ENCODE measurements at places on chromosomes 12 and 14.

DNA sequence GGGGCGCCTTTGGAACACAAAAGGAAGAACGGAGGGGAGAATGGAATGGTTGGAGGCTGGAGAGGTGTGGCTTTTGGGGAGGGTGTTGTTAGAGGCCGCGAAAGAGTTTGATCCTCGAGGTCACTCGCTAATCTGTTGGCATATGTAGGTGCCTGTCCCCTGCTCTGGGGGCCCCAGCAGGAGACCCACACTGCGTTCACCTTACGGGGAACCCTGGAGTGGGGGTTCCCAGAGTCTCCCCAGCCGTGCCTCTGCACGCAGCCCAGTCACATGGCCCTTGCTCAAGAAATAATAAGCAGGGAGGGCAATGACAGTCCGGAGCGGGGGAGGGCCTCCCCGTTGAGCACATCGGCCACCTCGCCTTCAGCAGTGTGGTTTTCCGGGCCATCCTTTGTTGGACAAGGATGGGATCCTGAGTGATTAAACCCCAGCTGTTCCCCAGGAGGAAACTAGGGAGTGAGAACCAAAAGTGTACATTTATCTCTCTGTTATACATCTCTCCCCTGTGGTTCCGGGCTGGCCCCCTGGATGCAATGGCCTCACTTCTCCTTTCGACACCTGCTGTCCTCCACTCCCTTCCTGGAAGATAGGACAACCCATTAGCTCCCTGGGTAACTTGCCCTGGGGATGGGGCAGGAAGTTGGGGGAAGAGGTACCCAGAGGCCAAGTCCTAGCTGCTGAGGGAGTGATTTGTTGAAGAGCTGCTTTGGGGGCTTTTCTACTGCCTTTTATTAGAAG is 1.3 kb downstream of the PLEKHG3 start:
- peak; percentile 82 for DNase-seq

DNA sequence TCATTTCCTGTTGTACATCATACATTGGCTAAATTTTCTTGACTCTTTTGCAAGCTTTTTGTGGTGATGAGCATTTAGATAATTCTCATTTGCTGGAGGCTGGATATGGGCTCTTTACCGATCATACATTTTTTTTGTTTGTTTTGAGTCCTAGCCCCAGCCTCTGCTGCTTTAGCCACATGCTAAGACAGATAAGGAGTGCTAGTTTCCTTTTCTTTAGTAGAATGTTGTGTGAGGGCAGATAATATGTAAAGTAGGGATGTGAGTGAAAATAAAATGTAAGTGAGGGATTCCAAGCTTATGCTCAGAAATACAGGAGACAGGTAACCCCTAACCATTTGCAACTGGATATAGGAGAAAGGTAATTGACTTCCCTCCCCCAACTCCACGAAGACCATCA is 405.7 kb downstream of the TRHDE start:
- no peak for DNase-seq

DNA sequence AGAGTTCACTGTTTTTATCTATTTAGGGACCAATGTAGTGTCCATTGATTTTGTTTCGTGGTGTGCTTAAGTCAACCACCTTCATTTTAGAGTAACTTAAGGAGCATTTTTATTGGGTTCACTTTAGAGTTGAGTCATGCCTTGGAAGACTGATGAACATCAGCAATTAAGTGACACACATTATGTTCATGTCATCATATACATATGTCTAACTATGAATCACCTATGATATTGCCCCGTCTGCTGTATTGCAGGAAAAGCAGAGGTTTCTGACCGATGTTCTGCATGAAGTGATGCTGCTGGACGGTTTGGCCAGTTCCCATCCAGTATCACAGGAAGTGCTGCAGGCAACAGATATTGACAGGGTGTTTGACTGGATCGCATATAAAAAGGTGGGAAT is 227.1 kb downstream of the TRHDE start:
- DNase-seq, result no peak

- DNase-seq, result no peak
Observed at GRCh38 chr12:118312578-118312977, 60.1 kb downstream of the TAOK3 start.

- no peak for DNase-seq
Observed at GRCh38 chr12:6113691-6114475, 10.6 kb downstream of the VWF start.

GRCh38 chr12:94150240-94151121 is 2.1 kb downstream of the PLXNC1 start:
- peak; percentile 80 for DNase-seq

DNA sequence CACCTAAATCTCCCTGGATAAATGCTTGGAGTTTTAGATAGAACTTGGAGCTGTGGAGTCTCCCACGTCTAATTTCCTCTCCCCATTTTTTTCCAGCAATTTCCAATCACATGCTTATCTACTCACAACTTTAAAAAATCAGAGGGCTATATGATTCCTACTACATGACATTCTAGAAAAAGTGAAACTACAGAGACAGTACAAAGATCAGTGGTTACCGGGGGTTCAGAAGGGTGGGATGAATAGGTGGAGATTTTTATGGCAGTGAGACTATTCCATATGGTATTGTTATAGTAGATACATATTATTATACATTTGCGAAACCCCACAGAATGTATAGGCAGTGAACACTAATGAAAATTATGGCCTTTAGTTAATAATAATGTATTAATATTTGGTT is 35.5 kb downstream of the ATF7 start:
- DNase-seq, result no peak

GRCh38 chr14:73290279-73290678 is 53.0 kb downstream of the PAPLN start:
- DNase-seq, result no peak

DNA sequence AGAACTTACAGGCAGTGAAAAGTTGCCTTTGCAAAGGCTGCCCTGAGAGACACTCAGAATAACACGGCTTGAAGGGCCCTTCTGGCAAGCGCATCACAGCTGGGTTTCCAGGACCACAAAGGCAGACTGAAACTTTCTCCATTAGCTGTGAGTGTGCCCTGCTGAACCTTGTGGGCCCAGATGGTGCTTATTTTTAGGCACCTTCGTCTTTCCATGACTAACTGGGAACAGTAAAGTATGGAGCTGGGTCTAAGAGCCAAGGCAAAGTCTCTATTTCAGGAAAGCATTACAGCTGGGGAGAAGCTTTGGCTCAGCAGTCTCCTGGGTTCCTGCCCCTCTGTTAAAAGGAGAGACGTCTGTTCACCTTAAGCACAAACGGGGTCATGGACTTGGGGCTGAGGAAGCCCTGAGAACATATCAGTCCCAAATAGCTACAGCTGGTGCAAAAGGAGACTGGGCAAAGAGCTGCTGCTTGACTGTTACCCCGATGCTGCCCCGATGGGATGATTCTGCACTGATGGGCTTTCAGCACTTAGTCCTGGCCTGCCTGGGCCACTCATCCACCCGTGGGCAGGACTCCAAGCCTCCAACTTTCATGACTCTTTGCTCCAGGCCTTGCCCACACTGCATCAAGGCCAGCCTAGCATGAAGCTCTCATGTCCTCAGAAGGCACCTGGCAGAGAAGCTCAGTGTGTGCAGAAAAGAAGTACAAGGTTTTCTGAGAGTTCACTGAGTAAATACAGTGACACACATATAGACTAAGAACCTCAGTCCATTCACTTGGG is 248.3 kb downstream of the PHLDA1 start:
- DNase-seq, result no peak

DNA sequence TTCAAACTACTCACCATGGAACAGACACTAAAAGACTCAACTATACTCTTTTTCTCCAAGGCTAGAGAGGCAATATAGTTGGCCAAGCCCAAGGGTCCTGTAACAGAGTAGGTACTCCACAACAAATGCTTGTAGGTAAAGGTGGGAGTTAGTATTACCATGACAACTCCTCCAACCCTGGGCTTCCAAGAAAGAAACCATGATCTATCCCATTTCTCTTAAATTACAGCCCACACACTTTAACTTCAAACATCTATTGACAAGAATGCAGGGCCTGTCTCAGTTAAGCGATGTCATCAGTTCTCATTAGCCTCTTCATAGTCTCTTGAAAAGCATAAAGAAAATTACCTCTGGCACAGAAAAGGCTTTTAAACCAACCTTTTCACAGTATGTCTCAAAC is 25.0 kb downstream of the ERH start:
- no peak for DNase-seq

DNA sequence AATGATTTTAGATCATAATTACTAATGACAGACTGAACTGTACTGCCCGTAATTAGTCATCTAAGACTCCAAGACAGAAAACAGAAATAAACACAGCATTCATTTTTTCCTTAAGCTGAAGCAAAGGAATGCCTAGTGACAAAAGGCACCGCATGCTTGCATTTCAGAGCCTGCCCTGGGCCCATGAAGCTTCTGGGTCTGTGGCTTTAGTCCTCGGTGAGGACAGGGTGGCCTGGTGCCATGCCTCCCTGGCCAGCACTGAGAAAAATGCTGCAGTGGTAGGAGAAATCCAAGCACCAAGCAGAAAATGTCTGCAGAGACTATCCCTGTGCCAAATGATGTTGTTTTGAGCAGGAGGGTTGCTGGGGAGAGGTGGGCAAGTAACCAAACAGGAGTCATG is 171.6 kb downstream of the CALM1 start:
- no peak for DNase-seq

- DNase-seq, result no peak
Observed at GRCh38 chr12:120039711-120040110, 50.7 kb downstream of the BICDL1 start.

- no peak for DNase-seq
Observed at GRCh38 chr12:81143057-81143456, 65.2 kb downstream of the ACSS3 start.

GRCh38 chr14:92556255-92556741 is 42.7 kb downstream of the RIN3 start:
- no peak for DNase-seq

GRCh38 chr14:94374116-94374515 is 14.3 kb downstream of the SERPINA1 start:
- no peak for DNase-seq

DNA sequence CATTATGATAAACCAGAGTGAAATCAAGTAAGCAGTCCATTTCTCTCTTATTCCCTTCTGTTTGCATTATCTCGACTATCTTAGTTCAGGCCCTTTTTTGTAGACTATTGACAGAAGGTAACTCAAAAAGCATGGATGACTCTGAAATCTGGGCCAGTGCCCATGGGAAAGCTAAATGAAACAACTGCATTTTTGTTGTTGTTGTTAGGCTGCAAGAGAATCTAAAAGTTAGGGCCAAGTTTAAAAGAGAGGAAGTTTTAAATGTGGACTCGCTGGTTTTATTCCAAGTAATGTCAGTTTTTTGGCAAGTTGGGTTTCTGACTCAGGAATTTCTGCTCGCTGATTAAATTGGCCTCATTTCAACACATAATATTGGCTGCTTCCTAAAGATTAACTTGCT is 201.1 kb downstream of the PIK3C2G start:
- DNase-seq, result no peak

DNA sequence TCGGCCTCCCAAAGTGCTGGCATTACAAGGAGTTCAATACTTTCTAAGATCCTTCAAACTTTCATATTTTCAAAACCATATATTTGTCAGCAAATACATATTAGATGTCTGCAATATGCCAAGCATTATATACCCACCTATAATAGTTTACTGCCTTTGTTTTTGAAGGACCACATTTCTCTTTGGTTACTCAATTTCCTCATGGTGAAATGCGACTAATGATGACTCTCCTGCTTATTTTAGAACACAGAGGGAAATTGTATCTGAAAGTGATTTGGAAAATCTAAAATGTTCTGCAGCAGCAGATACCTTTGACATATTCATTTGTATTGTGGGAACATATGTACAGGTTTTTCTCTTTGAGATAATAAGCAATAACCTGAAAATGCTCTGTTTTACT is 2.7 kb upstream of the CNTN1 start:
- no peak for DNase-seq

DNA sequence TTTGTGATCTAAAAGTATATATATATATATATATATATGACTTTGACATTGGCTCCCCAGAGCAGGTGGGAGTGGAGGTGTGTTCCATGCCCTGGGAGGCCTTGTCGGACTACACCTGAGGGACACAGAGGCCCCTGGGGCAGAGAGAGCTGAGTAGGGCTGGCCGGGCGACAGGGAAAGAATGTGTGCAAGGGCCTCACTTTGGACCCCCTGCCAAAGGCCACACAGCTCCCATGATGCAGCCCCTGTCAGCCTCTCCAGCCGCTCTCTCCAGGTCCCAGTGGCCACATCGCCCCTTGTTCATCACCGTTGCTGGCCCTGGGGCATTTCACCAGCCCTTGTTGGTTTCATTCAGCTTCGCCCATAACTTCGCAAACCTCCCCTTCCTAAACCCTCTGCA is 123.9 kb downstream of the BCL11B start:
- no peak for DNase-seq

DNA sequence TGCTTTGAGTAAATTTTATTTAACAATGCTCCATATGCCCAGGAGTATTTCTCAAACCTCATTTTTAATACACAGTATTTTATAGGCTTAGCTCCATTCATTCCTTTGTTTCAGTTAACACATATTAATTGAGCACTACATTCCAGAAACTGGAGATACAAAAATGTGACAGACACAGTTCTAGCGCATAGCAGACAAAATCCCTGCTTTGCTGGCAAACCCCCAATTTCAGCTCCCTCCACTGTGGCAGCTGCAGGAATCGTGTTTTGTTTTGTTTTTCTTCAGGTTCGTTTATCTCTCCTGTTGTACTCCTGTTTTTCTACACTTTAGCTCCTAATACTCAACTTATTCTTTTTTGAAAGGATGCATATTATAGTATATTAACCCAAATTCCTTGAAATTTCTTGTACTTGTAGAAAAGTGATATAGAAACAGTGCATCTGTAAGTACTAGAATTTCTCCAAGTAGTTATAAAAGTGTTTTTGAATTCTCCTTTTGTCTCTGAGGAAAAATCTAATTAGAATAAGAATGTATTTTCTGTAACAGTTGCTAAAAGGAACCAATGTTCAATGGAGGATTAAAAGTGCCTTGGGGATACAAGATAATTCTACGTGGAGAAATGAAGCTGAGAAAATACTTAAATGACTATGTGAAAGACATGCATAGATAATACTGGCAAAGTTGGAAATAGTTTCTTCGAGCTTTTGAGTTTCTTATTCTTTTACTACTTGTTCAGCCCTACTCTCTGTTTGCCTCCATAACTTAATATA is 6.4 kb upstream of the RAB21 start:
- no peak for DNase-seq

DNA sequence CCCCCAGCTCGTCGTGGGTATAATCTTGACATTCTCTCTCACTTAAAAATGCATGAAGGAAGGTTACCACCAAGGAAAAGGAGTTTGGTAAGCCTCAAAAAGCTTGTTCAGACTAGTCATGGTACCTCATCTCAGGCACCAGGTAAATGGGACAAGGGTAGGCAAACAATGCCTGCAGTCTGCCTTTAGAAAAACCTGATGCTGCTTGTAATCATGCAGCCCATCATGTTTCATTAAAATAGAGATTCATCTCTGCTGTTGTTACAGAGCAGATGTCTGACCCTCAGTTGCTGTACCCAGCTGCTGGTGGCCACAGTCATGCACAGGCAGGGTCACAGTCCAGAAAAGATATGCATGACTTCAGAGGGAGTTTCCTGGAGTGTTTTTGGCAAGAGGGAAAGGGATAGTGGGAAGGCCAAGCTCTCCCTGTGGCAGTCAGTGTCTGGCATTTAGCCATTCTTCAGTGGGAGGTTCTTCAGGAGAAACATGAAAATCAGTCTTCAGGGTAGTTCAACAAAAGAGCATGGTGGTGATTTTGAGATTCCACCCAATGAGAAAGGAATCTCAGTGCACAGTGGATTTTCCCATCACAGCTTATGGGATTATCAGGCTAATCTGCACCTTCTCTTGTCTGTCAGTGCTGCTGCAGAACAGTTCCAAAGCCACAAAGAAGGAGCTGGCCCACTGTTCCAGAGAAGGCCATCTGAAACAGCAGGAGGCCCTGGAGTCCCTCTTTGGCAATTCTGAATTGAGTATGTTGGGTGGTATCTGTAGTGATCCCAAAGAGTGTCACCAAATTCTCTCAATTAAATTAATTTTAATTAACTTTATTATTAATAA is 202.7 kb upstream of the FRMD6 start:
- no peak for DNase-seq

Data from cardiac septum (tissue), 1 donor.